ENCODE measurements at places on chromosomes 2 and 18.

- peak; percentile 76 for DNase-seq
Observed at GRCh38 chr2:205706769-205707381, 24.6 kb downstream of the NRP2 start.

DNA sequence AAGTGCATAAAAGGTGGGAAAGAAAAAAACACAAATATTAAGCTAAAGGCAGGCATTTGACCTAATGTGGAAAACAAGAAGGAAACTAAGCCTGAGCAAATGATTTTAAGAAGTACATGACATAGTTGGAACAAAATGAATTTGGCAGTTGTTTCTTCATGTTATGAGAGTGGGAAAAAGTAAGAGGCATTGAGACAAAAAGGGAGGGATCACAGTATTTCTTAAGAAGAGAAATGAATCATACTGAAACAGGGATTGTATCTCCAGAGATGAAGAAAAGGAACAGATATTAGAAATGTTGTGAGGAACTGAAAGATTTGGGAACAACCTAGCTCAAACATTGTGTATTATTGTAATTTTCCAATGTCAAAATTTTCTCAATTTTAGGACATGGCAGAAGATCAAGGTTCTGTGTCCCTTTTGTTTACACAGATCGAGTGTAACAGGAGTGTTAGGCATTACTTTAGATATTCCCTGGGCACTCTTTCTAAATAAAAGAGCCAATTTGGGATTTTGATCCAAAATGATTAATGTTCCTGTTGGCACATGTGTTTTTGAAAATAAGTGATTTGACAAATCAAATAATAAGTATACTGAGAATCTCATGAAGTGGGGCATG is 98.6 kb downstream of the CALCRL start:
- no peak for DNase-seq

- DNase-seq, result no peak
Observed at GRCh38 chr18:48046843-48047242, 116.4 kb upstream of the SMAD2 start.

DNA sequence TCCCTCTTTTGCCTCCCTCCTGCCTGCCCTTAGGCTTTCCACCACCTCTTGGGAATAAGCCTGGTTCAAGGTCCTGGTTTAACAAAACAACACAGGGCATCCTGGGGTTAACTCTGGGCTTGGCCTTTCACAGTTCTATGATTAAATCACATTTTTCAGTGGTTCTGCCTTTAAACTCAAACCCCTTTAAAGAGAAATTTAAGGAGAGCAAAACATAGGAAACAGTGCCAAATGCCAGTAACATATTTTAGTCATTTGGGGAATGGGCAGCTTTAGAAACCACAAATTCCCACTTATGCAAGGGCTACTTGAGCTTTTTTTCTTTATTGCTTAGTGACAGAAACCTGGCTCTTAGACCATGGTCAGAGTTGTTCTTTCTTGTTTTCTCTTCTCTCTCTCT is 112.2 kb upstream of the FZD5 start:
- DNase-seq, result no peak

DNA sequence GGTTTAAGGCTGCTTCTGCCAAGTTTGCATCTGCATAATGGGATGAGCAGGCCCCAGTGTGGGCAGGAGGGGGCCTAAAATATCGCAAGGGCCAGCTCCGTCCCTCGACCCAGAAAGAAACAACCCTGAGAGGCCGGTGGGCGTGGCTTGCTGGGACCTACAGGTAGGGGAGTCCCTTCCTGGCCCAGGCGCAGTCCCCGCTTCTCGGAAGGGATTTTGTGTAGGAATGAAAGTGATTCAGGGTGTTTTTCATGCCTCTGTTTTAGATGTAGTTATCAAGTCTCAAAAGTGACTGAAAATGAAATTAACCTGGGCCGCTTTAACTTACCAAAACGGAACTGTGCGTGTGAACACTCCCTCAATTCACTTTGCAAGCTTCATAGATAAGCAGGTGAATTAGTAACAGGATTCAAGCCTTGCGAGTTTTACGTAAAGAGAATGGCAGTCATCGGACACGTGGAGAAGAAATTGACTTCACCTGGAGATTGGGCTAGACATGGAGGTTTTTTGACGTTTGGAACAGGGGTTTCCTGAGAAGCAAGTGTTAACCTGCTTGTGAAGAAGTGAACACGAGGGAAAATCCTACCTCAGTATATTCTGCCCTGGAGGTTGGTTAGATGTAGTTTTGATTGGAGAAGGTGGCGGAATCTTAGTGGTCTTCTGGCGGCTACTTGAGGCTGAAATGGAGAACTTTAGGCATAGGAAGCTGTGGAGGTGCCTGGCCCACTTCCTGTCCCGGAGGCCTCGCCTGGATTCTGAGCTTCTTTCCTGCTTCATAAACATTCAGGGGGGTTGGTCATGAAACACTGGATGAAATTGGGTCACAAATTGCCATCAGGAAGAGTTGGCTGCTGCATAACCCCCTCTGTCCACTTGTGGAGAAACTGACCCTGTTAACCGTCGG is 1.7 kb downstream of the NCK2 start:
- no peak for DNase-seq

DNA sequence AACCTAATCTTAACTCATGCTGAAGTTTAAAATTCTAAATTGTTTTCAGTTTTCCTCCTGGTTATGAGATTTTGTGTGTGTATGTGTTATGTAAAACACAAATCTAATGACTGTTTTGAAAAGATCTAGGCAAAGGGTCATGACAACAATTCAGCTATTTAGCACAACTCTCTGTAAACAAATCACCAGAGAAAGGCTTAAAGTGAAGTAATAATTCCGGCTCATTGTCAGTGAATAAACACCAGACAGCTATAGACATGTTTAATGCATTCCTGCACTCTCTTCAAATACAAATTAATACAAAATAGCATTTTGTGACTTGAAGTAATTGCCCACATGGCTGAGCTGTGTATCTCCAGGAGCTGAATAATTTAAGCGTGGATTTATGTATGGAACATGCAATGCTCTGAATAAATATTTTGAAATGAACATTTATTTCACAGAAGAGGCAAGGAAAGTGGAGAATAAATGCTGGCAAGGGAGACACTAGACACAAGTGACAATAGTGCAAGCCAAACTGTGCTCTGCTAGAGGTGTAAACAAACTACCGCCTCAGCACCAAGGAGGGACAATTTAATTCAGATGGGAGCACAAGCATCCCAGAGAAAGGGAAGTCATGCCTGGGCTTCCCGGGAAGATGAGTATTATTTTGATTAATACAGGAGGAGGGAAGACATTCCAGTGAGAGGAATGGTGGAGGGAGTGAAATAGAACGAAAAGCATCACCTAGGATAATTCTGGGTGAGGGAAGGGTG is 133.6 kb upstream of the XPO1 start:
- DNase-seq, result peak; percentile 24

DNA sequence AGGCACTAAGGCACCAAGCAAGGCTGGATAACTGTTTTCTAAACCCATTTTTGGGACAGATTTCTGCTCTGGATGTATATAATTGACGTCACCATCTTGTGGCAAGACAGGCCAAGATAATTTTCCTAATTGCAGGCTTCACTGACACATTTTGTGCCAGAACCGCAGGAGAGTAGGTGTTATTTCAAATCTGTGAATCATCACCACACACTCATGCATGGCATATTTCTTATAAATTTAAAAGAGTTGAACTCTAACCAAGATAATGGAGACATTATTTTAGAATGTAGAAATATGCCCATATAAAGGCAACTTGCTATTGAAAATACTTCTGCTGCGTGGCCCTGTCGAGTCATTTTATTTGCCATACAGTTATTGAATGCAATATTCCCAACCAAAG is 68.3 kb upstream of the ACYP2 start:
- DNase-seq, result no peak

DNA sequence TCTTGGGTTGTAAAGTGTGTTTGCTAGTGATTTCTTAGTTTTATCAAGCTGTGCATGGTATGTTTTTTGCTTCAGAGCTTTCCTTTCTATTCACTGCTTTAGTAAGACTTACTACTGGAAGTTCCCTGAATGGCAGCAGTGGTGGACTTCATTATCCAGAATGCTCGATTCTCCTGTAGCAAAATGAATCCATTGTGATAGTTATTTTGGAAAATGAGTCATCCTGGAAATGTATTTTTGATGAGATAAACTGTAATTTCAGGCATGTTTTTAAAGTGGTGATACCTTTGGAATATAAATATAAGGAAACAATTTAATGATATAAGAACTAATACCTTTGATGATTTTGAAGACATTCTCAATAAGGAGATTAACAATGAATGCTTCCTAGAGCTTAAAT is 387.1 kb downstream of the PTPRM start:
- no peak for DNase-seq

DNA sequence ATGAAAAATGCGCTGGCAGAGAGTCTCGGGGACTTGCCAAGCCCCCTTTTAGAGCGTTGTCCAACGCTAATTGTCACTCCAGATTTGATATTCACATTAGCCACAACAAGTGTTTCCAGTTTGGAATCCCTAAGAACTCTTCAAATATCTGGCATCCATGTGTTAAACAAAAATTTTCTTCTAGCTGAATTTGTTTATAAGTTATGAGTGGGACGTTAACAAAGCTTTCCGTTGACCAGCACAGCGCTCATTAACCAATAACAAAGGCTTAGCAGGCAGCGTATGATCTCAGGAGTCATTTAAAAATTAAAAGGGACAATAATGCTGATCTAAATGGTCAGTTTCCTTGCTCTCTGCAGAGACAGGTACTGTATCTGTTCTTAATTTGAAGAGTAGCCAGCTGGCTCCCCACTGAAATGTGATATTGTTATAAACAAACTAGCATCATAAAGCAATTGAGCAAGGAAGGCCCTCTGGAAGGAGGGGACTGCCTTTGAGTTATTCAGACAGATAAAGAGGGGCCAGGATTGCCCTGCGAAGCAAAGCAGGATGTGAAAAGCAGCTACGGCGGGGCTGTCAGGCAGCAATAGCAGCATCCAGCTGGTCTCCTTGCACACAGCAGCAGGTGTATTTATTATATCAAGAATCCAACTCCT is 337.2 kb upstream of the SALL3 start:
- DNase-seq, result no peak

Data from NCI-H460 (cell line).